ENCODE measurements at places on chromosomes 6 and 20. TPM values are rescaled to one million over a fixed set of nuclear protein-coding genes. Genes with fewer than 3 reads are reported as not detected.

MGME1 gene
- 19.0 TPM for total RNA-seq

DNA sequence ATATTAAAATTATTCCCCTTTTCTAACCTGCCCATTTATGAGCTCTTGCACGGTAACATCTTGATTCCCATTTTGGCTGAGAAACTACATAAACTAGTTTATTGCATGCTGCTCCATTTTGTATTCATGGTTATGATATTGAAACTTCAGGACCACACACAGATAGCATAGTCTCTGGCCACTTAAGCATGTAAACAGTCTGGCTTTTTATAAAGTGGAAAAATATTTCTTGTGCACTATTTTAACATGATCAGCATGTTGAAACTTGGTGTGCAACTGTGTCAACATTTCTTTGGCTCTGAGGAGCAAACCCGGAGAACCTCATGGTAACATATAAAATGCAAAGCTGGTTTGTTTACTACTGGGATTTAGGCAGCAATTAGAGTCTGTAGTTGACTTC is 70.7 kb downstream of the SLX4IP start:
- H3K27ac ChIP-seq = no peak overlapping the region
- peaks cover 11% of the 10 kb centered on the region for H3K4me1 ChIP-seq
- H3K27me3 ChIP-seq = no peaks in the 10 kb centered on the region
- H3K4me3 ChIP-seq = no peak overlapping the region
- DNase-seq = no peak
- H3K36me3 ChIP-seq = no peaks in the 10 kb centered on the region

PBOV1 gene
- total RNA-seq = not detected

DNA sequence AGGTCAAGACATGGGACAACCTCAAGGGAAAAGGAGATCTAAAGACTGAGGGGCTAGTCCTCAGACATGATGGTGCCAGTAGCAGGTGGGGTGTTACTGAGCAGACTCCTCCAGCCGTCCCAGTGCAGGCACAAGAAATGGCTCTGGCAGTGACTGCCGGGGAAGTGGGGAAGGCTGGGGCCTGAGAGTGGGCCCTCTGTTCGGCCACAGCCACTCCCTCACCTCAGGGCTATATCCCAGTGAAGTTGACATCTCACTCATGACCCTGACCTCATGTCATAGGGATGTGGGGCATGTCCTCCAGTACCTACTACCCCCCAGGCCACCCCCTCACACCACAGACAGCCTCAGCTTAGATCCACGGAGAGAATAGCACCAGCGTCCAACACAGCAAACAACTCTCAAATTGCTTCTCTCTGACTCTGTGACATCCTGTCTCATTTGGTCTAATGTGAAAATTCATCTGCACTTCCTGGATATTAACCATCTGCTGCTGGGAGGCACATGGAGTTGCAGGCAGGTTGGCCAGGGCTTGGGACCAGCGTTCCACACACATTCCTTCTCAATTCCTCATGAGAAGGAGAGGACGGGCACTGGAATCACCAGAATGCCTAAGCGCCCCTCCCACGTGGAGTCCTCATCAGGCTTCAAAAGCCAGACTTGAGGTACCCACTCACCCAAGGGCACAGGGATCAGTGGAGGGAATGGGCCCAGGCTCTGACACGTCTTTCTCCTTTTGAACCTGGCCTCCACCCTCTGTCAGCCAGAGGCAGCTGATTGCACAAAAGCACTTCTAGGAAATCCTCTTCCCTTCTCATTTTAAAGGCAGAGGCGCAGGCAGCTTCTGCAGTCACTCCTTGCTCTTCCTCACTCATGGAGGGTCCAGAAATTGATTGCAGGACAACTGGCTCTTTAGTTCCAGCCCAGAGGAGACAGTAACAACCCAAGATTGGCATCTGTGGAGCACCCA is 163.6 kb upstream of the CST7 start:
- peaks cover 4% of the 10 kb centered on the region for H3K4me1 ChIP-seq
- H3K27me3 ChIP-seq = peaks cover under 1% of the 10 kb centered on the region
- H3K27ac ChIP-seq = no peak overlapping the region
- no peaks in the 10 kb centered on the region for H3K36me3 ChIP-seq
- DNase-seq = no peak
- no peak overlapping the region for H3K4me3 ChIP-seq

DNA sequence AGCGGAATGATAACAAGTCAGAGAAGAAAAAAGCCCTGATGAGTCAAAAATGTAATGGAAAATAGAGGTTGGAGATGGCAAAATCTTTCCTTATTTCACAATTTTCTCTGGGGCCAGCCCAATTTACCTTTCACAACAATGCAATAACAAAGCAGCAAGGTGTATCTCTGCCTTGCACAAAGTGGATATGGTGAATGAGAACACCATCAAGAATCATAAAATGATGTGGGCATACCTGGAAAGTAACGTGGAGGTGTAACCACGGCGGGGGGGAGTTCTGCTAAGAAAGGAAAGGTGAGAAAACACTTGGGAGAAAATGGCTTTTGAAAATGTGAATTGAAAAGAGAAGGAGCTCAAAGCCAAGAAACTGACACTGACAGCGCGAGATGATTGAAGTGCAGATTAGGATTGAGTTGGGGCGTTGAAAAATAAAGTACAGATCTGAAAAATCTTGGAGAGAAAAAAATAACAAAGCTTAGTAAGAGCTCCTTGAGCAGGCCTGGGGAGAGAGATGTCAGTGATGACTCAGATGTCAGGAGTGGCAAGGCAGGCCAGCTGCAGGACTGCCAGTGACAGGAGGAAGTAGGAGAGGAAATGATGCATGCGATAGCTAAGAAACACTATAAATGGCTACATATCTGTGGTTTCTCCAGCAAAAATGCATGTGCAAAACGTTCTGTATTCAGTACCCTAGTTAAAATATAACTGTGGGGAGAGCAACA is 26.2 kb downstream of the ARHGAP18 start:
- peaks cover 50% of the 10 kb centered on the region for H3K4me1 ChIP-seq
- no peak for DNase-seq
- H3K36me3 ChIP-seq = no peaks in the 10 kb centered on the region
- no peaks in the 10 kb centered on the region for H3K27me3 ChIP-seq
- peak overlapping the region; percentile 50 for H3K4me3 ChIP-seq
- H3K27ac ChIP-seq = peak overlapping the region; percentile 76

Data from activated B cell treated with CpG ODN at 0.5 μM for 24 hours (primary cell).